ENCODE measurements at places on chromosomes 4 and X. TPM values are rescaled to one million over a fixed set of nuclear protein-coding genes. Genes with fewer than 3 reads are reported as not detected.

GRCh38 chrX:83845397-83845796 is 15.5 kb upstream of the CYLC1 start:
- peak; percentile 35 for DNase-seq

DNA sequence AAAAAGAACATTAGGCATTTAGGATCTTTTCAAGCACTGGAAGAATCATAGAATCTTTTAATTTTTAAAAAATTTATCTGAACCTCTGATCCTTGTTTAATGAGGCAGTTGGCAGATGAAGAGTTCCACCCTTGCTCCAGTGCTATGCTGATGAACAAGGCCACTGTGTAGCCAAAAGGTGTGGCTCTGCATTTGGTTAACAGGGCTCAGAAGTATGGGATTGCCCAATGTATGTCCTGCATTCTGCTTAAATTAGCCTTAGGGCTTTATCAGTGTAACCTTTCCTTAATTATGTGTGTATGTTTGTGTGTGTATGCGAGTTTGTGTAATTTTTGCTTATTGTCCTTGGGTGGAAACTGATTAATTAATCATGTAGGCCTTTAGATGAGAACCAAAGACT is 43.3 kb upstream of the PPM1K start:
- DNase-seq: no peak

DNA sequence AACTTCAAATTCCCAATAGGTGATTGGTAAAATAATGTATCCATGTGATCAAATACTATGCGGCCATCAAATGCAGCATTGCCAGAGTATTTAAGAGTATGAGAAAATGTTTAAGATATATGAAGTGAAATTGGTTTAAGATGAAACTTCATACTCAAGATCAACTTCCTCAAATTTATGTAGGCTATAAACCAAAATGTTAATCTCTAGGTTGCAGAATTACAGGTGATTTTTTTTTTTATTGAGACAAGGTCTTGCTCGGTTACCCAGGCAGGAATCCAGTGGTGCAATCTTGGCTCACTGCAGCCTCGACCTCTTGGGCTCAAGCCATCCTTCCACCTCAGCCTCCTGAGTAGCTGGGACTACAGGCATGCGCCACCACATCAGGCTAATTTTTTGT is 25.3 kb downstream of the ACSL4 start:
- no peak for DNase-seq

GRCh38 chrX:45164995-45165394 is 35.7 kb downstream of the DIPK2B start:
- DNase-seq: no peak

MAGEA2 gene
- not detected for total RNA-seq

GLRA3 gene
- not detected for total RNA-seq

EOLA2 gene
- 21.3 TPM for total RNA-seq

DNA sequence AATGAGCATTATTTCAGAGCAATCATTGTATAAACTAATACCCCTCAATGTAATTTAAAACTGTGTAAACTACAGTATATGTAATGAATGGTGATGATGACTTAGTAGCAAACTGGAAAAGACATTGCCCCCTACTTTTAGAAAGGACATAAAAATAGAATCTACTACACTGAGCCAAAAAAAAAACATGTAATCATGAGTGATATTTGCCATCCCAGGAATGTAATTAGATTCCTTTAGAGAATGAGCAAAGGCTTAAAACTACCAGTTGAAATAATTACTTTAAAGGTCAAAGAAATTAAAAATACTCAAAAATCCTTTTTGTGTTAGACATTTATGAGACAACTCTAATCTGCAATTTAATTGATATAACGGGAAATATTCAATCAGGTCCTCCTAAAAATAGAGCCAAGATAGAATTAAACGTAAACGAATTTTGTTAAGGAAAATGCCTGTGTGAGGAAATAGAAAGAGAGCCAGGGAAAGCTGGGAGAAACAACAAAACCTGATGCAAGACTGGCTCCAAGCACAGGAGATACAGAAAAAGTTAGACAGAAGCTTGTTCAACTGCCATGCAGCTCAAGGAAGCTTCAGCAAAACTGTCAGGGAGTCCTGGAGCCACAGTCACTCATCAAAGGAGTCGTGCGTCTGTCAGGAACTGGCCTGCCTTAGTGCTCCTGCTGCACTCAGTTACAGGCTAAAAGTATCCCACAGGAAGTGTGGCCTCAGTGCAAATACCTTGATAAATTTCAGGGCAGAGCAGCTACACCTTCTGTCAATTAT is 655.7 kb upstream of the INTU start:
- DNase-seq: no peak

FREM3 gene
- 0.51 TPM for total RNA-seq

TCP11X2 gene
- not detected for total RNA-seq

DNA sequence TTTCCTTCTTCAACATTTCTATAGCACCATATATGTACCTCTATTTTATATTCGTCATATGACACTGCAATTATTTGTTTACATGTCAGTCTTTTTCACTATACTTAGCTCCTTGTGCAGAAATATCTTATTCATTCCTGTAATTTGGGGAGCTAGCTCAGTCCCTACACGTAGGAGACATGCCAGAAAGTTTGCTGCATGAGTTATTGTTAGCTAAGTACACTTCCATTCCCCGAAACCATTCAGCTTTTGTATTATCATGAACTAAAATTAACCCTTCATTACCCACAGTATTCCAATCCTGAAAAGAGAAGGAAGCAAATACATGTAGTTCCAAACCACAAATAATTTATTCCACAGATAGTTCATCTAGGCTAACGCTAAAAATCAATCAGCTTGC is 10.2 kb downstream of the CBR4 start:
- DNase-seq: peak; percentile 9

DNA sequence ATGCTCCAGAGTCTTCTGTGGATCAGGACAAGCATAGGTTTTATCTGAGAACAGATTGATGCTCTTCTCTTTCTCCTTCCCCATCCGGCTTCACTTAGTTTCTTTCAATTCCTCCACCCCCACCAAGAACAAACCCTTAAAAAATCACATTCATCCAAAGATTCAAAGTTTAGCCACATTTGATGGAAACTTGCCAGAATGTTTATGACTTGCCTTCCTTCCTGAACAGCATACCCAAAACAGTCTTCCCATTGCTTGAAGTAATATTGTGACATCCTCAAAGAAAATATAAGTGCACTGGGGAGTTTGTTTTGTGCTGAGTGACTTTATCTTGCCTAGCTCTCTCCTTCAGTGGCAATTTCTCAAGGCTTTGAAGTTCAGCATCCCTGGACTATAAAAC is 83.0 kb downstream of the MAGEB17 start:
- DNase-seq: peak; percentile 10

NEUROG2 gene
- not detected for total RNA-seq

DNA sequence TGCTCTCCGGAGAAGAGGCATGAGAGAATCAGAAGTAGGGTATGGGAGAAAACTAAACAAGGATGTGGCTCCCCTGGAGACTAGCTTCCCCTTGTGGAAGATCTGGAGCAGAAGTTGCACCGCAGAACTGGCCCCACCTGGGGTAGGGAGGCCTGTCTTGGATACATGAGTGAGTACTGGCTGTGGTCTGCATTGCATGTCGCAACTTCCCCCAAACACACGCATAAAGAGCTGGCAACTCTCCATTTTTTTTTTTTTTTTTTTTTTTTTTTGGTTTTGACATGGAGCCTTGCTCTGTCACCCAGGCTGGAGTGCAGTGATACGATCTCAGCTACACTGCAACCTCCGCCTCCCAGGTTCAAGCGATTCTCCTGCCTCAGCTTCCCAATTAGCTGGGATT is 119.9 kb downstream of the EGF start:
- DNase-seq: no peak

DNA sequence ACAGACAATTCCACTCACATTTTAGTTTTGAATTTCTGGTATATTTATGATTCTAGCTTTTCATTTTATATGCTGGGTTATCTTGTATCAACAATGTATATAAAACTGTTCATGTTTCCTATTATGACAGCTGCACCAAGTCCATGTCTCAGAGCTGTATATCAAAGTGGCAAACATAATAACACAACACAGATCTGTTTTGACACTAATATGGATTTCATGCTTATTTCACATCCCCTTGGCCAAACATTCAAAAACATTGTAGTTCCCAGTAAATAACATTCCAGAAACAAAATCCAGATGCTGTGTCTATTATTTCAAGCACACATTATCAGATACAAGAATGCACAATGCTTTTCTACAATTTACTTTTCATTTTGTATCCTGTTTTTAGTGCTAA is 380.6 kb upstream of the MAGEB2 start:
- DNase-seq: no peak

DNA sequence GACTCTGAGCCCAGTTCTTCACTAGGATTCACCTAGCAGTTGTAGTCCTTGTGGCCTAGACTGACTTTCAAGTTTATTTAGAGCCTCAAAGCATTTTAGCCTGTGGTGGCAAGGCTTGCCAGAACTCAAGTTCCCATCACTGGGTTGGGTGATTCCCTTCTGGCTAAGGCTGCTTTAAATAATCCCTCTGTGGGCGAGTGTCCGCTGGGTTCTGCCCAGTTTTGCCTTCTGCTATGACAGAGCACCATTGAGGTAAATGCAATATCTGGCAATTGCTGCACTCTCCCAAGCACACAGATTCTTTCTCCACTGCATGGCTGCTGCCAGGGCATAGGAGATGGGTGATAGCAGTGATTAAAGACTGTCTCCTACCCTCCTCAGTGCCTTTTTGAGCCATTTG is 90.8 kb upstream of the RLIM start:
- no peak for DNase-seq

- DNase-seq: no peak
Observed at GRCh38 chr4:156538651-156539257, 432.8 kb downstream of the PDGFC start.

DNA sequence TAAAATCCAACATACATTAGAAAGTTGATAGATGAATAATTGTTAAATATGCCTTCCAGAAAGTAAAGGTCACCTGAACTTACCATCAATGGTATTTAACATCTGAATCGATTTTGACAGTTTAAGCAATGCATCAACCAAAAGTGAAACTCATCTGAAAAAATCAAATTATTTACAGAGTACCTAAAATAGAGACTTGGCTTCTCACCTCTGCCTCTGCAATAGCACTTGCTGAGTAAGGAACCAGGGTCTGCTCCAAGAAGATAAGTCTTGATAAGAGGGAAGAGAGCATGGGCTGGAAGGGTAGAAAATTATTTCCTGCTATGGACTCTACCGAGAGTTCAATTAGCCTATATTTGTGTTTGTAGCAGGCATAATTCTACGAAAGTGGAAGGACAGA is 868.3 kb downstream of the STIM2 start:
- DNase-seq: no peak

- DNase-seq: no peak
Observed at GRCh38 chrX:108157628-108158027, 66.0 kb downstream of the ATG4A start.

GRCh38 chr4:80107374-80107773 is 34.3 kb upstream of the ANTXR2 start:
- no peak for DNase-seq

GRCh38 chrX:97563531-97564133 is 679.9 kb downstream of the RPA4 start:
- peak; percentile 70 for DNase-seq

DNA sequence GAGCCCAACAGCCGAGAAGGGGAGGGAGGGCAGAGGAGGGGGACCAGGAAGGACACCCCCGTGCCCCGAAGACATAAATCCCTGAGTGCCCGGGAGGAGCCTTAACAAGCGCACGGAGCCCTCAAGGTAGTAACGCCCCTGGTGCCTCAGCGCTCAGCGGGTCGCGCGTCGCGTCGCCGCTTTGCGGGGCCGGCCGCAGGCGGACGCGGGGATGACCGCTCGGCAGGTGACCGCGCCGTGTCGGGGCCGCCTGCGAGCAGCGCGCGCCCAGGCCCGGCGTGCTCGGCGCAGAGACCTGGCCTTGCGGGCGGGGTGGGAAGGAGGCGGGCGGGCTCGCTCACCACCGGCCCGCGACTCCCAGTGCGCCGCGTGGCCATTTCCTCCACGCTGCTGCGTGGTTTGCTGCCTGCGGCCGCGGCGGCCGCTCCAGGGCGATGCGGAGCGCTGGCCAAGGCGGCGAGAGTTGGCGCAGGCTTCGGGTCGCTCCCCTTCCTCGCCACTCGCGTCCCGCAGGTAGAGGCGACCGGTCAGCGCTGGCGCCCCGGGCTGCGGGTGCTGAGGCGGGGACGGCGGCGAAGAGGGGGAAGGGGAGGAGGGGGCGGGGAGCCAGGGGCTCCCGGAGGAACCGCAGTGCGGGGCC is 632 bp downstream of the CCSER1 start:
- DNase-seq: peak; percentile 24

NHSL2 gene
- total RNA-seq: 28.6 TPM

SULT1B1 gene
- 12.6 TPM for total RNA-seq

GRCh38 chr4:8842614-8843013 is 29.0 kb downstream of the HMX1 start:
- no peak for DNase-seq

NONO gene
- 445 TPM for total RNA-seq

UPF3B gene
- 4.0 TPM for total RNA-seq

GRCh38 chr4:124282301-124282898 is 430.1 kb downstream of the ANKRD50 start:
- no peak for DNase-seq

DNA sequence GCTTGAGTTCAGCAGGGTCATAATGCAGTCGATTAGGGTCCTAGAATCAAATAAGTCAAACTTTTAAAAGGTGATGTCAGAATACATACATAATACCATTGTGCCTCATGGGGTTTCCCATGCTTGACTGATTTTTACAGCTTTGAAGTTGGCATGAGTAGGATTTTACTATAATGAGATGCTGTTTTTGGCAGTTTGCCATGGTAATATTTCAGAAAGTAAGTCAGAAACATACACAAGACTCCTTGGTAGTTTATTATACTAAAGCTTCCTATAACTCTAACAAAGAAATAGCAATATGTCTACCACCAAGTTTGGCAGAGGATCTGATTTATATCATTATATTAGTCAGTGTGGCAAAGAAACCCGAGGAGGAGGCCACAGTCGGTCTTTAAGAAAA is 45.2 kb downstream of the PHKA2 start:
- DNase-seq: peak; percentile 36

- DNase-seq: peak; percentile 78
Observed at GRCh38 chr4:145679520-145679919, 426 bp upstream of the C4orf51 start.

MND1 gene
- 5.6 TPM for total RNA-seq

- DNase-seq: no peak
Observed at GRCh38 chr4:54840430-54840829, 182.7 kb downstream of the KIT start.

GRCh38 chrX:152136312-152136711 is 2.1 kb downstream of the MAGEA10 start:
- no peak for DNase-seq

- no peak for DNase-seq
Observed at GRCh38 chr4:3010577-3010976, 47.2 kb downstream of the GRK4 start.

- no peak for DNase-seq
Observed at GRCh38 chrX:97332963-97333362, 449.3 kb downstream of the RPA4 start.

DNA sequence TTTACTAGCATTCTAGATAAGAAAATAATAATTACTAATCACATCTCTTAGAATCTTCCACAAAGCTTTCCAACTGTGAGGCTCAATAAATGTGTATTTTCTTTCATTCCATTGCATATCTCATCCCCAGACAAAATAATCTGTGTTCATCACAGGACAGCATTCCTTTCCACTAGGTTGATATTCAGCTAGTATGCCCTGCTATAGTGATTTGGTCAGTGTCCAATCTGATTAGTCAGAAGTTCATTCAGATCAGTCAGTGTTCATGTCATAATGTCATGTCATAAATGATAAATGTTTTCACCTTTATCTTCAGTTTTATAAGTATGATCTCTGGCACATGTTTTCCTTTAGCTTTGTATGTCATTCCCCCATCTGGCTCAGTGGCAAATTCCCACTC is 611.4 kb downstream of the KCTD8 start:
- DNase-seq: no peak

SOX3 gene
- total RNA-seq: not detected
